Stimulated activated CD8-positive, alpha-beta memory T cell treated with anti-CD3 and anti-CD28 coated beads, Interleukin-2, amount 100 ng/mL, for 1 hour (primary cell): ENCODE measurements at places on chromosomes 2 and 18.

DNA sequence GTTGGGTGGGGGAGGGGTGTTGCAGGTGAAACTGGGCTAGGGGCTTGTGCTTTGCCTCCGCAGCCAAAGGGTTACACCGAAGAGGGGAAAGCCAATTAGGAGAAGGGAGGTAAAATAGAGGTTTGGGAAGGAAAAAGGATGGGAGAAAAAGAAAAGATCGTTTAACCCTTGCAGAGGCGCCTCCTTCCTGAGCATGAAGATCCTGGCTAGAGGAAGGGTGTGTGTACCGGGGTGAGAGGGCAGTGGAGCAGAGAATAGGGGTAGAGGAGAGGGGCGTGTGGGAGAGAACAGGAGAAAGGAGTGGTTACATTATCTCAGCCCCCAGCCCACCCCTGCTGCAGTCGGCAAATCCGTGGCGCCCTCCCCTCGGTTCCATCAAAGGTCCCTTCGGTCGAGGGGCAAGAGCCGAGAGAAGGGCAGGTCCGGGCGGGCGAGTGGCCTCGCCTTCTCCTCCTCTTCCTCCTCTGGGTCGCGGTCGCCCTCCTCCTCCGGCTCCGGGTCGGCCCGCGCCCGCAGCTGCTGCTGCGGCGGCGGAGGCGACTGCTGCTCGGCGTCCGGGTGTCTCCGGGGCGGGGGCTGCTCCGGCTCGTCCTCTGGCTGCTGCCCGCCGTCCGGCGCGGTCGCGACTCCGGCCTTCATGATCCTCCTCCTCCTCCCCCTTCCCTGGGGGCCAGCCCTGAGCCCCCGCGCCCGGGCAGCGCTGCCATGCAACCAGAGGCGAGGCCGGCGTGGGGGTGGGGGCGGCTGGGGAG lies 1.1 kb downstream of the MARCHF4 start:
- no peak for DNase-seq

DNA sequence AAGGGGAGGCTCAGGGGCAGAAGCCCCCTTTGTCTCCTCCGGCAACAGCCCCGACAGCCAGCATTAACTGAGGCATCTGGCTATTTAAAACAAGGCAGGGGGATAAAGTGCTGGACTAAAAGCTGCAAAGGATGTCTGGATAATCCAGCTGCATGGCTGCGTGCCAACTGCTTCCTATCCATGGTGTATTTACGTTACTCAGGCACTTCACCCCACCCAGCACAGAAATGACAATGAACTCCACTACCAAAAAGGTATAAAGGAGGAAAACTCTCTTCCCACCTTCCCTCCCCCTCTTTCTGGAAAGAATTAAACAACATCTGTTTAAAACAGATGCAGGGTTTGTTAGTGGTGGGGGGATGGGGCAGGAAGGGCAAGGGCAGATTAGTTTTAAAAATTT lies 82.5 kb downstream of the SPRED2 start:
- no peak for DNase-seq

DNA sequence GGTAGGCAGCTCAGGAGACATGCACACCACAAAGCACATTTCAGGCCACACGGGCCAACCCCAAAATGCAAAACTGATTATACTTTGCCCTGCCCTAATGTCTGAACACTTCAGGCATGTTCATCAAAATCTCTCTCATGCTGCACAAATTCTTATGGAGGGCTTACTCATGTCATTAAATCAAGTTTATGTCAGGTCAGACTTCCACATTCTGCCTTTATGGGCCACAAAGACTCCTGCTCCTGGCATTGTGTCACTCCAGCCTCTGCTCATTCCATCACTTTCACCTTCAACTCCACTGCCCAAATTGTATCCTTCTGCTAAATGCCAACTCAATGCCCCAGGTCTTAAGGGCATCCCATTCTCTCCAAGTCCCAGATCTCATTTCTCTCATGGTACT lies 9.2 kb downstream of the UXS1 start:
- DNase-seq = no peak

DNA sequence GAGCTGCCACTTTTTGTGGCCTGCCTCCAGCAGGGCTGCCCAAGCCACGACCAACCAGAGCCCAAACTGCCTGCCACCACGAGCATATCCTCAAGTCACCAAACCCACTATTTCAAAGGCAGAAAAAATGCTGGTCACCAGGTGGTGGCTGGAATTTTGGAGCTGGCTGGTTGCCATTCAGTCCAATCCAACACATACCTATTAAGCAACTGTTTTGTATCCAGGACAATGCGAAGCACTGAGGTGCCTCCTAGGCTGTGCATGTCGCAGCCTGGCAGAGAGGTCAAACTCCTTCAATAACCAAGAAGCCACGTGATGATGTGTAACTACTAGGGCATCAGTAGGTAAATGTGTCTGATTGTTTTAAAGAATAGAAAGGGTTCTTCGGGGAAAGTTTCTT lies 108.3 kb upstream of the PPP1CB start:
- DNase-seq = no peak

DNA sequence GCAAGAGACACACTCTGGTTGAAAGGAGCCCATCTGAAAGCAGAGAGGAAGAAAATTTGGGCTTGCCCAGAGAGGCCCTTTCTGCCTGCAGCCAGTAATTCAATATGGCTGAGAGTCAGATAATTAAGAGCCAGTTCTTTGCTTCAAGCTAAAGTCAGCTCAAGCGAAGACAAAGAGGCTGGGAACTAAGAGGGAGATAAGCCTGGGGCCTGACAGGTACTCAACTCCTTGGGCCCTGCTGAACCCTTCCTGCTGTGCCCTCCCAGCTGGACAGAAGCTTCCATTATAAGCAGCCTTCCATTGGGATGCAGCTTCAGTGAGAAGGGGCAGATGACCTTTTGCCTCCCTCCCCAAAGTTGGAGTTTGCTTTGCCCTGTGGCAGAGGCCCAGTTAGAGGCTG lies 12.0 kb downstream of the FBXO41 start:
- no peak for DNase-seq

DNA sequence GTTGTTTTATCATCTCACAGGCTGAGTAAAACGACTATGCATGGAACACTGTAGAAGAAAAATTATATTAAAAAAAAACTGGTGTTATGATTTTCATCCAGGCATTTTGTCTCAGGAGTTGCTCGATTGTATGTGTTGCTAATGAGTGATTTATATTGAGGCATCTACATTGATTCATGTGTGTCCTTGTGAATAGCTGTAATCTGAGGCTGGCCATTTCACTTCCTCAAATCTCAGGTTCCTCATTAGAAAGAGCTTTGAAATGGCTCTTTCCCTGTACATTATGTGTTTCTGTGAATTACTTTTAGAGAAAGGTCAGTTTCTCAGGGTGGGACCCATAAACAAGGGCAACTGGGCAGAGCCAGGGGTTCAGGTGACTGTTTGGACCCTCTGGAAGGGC lies 2.3 kb downstream of the IL18R1 start:
- no peak for DNase-seq

DNA sequence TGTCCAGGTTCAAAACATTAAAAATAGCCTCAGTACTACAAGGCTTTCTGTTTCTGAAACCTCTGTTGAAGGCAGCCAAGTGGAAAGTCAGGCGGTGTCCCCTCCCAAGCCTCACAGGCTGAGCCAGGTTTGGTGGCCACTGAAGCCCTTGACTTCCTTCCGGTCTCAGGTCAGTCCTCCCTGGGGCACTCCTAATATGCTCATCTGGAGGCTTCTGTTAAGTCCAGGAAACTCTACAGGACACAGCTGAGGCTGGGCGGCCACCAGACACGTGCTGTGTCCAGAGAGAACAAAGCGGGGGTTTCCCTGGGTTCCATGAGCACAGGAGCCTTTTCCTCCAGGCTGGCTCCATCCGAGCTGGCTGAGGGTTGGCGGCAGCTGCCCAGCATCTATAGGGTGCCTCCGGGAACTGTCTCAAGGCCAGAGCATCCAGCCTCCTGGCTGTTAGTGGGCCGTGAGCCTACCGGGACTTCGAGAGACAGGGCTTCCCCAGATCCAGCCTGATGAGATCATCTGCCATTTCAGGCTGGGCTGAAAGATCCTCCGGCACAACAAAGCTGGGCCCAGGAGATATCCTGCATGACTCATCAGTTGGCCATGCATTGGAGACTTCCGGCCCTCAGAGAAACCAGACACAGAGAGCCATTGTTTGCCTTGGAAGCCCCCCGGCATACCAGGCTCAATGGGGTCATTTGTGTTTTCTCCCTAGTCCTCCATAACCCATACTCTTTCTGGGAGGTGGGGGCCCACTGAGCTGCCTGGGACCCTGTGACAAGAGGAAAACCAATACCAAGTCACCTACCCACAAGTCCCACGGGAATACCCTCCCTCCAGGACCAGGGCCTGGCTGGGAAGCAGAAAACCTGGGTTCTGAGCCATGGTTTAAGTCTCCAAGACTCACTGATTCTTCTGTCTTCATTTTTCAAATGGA lies 71.7 kb downstream of the HS1BP3 start:
- DNase-seq = no peak

GRCh38 chr18:36420826-36421225 lies 123.3 kb downstream of the FHOD3 start:
- DNase-seq = no peak

DNA sequence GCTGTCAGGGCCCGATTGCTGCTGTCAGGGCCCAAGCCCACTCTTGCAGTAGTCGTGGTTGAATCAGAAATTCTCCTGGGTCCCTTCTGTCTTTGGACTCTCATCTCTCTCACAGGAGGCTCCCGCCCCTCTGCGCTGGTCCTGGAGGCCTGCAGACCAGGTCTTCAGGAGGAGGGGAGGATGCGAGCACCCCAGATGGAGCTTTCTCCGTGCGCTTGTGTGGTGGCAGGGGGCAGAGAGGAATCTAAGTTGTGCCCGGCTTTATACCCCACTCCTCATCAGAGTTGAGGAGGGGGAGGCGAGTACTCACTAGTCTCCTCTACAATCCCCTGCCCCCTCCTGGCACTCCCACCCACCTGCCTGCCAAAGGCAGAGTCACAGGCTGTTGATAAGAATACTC lies 10.4 kb downstream of the EN1 start:
- no peak for DNase-seq

- no peak for DNase-seq
These were observed 39.6 kb downstream of the GREB1L start for GRCh38 chr18:21281603-21282002.

DNA sequence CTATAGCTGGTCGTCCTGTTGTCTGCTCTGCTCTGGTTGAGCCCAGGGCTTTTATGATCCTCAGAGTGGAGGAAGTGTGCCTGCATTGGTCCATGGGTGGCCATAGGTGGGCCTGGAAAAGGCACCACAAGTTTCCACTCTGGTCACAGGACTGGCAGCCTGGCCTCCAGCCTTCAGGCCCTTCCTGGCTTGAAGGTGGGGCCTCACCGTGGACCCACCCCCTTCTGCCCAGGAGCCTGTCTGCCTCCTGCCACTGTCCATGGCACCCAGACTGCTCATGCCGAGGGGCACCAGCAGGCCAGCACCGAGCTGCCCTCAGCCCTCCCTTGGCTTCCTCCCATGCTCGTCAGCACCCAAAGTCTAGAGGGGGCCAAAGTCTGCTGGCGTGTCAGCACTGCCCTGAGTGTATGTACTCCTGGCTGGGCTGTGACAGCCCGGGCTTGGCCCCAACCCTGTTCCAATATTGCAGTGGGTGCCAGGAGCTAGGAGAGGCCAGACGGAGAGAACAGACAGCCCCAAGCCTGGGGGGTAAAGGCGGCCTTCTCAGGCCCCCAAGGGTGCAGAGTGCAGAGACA lies 529.4 kb downstream of the DCC start:
- DNase-seq = no peak

DNA sequence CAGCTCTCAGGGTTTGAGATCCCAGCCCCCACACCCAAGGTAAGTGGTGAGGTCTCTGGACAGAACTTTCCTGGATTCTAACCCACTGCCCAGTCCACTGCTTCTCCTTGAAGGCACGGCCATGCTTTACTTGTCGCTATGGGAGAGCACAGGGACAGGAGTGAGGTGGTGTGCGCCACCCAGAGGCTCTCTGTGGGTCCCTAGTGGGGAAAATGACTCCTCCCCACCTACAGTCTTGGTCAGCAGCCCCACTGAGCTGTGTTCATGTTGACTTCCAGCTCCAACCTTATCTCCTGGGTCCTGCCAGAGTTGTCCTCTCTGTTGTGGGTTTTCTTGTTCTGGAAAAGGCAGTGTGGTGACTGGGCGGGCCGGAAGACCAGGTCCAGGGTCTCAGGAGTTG lies 11.1 kb downstream of the TET3 start:
- DNase-seq = no peak

GRCh38 chr2:105100046-105100840 lies 62.4 kb downstream of the MRPS9 start:
- no peak for DNase-seq

DNA sequence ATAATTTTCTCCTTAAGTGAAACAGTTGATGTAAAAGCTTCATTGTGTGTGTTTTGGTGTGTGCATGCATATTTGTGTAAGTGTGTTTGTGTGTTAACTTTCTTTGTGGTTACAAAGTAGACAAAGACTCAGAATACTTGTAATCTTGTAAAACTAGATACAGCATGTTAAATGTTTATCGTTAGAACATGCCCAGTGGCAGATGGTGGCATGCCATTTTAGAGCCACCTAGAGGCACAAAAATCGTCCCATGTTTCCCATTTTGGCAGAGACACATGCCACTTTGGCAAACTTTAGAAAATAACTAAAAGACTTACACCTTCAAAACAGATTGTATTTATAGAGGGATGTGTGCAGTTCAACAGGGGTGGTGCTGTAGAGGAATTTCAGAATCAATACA lies 224.1 kb downstream of the LRP1B start:
- no peak for DNase-seq

- no peak for DNase-seq
These were observed 45.0 kb upstream of the RIT2 start for GRCh38 chr18:43160509-43160908.

GRCh38 chr2:15009681-15010080 lies 377.2 kb downstream of the LRATD1 start:
- no peak for DNase-seq

GRCh38 chr2:233838726-233839446 lies 15.4 kb downstream of the HJURP start:
- no peak for DNase-seq

DNA sequence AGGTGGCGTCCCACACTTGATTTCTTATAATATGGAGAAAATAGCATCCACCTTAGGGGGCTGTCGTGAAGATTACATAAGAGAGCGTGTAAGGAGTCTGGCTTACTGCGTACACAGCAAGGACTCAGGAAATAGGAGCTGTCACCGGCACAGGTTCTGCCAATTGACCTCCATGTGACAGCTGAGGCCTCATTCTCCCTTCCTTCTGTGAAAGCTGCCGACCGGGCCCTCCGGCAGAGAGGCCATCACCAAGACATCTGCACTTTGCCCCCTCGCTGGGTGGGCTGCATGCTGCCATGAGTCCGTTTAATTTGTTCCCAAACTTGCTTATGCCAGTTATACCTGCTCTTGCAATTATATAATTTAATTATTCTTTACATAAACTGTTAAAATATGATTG lies 27.7 kb downstream of the HS1BP3 start:
- no peak for DNase-seq

GRCh38 chr2:42442774-42443173 lies 51.0 kb downstream of the KCNG3 start:
- no peak for DNase-seq

GRCh38 chr2:217075268-217076057 lies 215.6 kb upstream of the TNP1 start:
- DNase-seq = no peak

- no peak for DNase-seq
These were observed 11.1 kb upstream of the CYS1 start for GRCh38 chr2:10091182-10091888.

GRCh38 chr2:74577448-74577847 lies 22.9 kb downstream of the DOK1 start:
- DNase-seq = no peak

GRCh38 chr2:33782395-33783230 lies 183.5 kb upstream of the FAM98A start:
- no peak for DNase-seq
